ENCODE measurements at places on chromosomes 5 and 9.

DNA sequence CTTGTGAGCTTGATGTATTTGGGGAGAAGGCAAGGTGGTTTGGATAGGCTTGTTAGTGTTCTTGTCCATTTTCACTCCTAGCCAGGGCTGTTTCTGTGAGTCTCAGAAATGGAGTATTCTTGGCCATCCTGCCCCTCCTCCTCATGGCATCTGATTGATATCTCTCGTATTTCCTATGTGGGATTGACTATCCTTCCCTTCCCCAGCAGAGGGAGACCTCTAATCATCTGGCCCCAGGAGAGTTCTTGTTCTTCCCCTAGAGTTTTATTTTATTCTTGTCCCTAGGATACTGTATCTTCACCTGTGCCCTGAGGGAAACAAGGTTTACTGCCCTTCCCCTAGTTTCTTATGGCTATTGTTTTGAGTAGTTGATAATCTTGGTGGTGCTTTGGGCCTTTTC is 114.4 kb downstream of the VPS13A start:
- no peak for DNase-seq

DNA sequence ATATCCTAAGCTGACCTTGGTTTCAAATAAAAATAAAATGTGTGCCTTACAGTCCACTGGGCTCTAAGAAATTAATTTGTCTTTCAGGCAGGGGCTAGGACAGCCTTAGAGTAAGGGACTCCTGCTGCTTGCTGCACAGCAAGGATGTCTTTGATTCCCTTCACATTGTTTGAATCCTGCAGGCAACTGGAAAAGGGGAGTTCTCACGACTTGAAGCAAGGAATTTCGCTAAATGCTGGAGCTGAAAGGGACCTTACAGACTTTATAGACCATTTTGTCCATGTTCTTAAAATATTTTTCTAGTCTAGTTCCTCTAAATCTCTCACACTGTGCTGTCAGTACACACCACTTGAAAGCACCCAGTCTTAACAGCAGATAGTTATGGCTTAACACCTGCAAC is 35.6 kb downstream of the FBXW11 start:
- DNase-seq = no peak

DNA sequence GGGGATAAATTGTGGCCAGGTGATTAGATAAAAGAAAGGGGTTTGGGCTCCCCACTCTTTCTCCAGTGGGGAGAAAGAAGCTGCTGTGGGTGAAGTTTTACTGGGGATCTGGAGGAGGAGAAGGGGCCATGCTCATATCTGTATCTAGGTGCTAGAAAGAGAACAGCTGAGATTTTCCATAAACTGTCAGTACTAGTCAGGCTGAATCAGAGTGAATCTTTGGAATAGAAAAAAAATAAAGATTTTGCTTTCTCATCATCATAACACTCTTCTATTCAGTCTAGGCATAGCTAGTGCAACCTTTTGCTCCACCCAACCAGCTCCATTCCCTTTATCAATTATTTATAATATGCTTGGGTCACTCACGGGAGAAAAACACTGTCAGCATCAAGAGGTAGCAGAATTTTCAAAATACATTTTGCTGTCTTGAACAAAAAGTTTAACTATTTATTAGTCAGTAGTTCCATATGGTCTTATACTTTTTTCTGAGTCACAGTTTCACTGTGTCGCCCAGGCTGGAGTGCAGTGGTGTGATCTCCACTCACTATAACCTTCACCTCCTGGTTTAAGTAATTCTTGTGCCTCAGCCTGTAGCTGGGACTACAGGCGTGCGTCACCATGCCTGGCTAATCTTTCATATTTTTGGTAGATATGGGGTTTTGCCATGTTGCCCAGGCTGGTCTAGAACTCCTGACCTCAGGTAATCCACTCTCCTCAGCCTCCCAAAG is 21.3 kb upstream of the ERMP1 start:
- DNase-seq = no peak

DNA sequence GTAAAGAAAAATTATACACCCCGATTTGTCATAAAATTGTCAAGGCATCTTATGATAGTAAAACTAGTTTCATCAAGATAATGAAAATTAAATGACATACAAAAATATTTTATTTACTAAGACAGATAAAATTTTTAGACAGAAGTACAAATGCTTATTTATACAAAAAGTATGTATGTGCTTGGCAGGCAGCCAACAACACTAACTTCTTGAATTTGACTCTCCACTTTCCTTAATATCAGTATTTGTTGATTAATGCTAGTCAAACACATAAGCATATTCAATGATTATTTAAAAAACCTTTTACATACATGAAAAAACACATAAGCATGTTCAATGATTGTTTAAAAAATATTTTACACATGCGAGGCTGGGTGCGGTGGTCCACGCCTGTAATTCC is 1079.9 kb upstream of the CDH6 start:
- DNase-seq = no peak

DNA sequence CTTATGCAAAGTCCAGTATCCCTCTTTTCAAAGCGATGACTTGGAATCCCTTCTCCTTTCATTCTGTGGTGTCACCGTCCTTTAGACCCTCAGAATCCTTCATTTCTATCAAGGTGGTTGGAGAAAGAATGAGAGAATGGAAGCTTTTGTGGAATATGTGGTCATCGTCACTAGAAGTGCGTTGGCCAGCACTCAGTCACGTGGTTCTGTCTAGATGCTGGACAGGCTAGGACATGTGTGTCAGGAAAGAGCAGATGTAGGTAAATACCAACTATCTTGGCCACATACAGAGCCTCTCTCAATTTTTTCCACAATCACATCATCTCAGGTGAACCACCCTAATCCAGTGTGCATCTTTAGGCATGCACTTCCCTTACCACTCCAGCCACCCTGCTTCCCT is 206.0 kb downstream of the ARRDC3 start:
- no peak for DNase-seq

GRCh38 chr5:73338256-73339050 is 110.1 kb downstream of the FOXD1 start:
- no peak for DNase-seq

GRCh38 chr5:16454686-16455085 is 10.9 kb downstream of the ZNF622 start:
- no peak for DNase-seq

GRCh38 chr5:158676642-158677469 is 422.9 kb downstream of the EBF1 start:
- no peak for DNase-seq

Data from CD4-positive, alpha-beta T cell treated with Interleukin-4 for 1 hour (primary cell).